Cerebellar nuclear complex (tissue), 1 donor: ENCODE measurements at places on chromosomes 2 and 18.

DNA sequence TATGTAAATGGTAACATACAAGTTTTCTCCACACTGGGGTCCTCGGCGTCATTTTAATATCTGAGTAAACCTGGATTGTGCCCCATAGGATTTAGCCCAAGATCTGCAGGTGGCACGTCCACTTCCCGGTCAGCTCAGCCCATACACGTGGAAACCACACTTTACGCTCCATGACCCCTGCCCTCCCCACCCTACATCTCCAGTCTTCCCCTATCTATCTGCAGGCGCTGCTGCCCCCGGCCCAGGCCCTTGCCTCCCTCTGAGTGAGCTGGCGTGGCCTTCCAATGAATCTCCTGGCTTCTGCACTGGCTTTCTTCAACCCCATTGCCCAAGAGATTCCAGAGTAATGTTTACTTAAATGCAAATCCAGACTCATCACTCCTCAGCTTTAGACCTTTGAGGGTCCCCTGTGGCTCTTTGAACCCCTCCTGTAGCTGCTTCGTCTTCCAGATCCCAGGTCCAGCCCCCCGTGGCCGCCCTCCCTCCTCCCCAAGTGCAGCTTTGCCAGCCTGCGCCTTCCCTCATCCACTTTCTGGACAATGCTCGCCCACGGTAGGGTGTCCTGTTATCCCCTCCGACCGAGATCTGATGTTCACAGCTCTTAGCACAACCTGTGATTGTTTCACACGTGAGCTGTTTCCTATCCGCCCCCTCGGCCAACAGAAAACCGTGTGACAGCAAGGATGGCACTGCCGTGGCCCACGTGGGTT is 421.4 kb upstream of the SALL3 start:
- DNase-seq, result no peak

GRCh38 chr2:55163941-55164390 is 68.1 kb downstream of the CLHC1 start:
- no peak for DNase-seq

GRCh38 chr2:70391988-70392387 is 90.1 kb upstream of the FAM136A start:
- DNase-seq, result no peak

DNA sequence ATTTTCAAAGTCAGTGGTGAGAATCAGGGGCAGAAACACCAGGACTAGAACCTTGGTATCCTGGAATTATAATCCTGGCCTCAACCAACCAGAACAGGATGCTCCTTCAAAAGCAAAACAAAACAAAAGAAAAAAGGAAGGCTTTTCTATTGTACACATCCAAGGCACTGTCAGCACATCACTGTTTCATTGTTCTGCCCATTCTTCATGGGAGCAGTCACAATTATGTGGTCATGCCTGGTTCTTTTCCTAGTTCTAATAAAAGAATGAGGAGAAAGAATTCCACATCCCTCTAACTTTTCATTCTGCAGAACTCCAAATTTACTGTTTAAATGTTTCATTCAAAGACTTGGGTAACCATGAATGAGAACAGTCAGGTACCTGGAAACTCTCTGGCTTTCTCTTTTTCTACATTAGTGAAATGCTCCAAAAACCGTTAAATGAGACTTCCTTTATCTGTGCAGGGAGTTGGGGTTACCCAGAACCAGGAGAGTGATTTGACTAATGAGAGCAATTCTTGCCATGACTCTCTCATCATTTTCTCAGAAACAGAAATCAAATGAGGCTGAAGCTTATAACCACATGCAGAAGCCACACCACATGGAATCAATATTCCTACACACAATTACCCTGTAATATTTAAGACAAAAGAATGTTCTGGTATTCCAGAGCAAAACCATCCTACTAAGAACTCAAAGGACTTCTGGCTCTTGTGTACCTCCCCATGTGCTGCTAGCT is 110.9 kb upstream of the CCDC150 start:
- no peak for DNase-seq

- DNase-seq, result no peak
Observed at GRCh38 chr2:39730685-39731302, 48.3 kb downstream of the THUMPD2 start.

DNA sequence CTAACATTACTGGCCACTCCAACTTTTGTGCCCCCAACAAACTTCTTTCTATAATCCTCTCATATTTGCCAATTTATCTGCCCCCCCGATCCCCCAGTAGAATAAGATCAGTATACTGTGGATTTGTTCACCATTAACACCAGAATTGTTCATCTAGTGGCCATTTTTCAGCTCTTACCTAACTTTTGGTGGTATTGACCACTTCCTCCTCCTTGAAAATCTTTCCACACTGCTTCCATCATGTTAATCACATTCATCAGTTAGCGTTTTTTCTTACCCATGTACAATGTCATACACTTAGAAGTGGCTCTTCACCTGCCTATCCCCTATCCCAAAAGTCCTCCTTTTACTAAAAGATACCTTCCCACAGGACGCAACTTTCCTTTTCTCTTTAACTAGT is 6.1 kb downstream of the IMPACT start:
- DNase-seq, result no peak

GRCh38 chr2:239318790-239319661 is 81.8 kb downstream of the HDAC4 start:
- DNase-seq, result no peak

- DNase-seq, result no peak
Observed at GRCh38 chr18:56302156-56302555, 336.2 kb downstream of the TXNL1 start.

- DNase-seq, result no peak
Observed at GRCh38 chr2:209977386-209978239, 24.8 kb upstream of the RPE start.

DNA sequence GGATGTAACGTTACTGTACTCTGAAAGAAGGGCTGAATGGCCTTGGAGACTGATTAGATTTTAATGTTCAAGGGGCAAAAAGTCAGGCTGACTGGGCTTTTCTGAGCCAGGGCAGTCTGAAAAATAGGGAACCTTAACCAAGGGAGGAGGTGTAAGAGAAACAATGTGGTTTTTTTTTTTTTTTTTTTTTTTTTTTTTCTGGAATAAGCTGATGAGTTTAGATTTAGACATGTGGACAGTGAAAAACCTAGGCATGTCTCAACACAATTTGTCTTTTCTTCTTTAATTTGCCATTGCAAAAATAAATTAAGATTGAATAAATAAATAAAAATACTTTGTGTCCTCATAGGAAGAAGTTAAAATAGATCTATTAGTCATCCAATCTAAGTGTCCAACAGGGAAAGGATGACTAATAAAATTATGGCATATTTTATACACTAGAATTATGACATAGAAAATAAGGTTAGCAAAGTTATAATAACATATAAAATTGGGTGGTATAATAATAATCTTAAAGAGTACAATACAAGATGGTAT is 237.6 kb upstream of the TRIB2 start:
- DNase-seq, result no peak

DNA sequence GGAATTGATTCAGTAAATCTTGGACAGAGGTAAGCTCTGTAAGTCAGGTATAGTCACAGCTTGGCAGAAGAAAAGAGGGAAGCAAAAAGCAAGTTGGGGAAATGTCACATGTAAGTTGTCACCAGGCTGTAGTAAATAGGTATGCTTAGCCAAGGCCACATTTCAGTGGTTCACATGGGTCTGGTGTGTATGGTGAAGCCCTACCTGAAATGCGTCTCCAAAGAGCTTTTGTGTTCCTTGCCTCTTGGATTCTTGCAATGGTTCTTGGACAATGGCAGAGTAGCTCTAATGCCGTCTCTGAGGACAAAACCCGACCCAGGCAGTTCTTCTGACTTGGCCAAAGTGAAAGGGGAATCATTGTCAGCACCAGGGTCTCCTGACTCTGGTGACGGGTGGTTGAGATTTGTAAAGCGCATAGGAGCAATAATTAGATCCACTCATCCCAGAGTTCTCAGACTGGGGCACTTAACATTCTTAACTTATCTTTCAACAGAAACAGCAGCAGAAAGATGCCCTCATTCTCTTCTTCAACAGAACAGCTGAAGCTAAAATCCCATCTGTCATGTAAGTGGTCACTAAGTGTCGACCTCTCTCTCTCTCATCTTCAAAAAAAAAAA is 34.4 kb upstream of the RPL37A start:
- DNase-seq, result no peak

DNA sequence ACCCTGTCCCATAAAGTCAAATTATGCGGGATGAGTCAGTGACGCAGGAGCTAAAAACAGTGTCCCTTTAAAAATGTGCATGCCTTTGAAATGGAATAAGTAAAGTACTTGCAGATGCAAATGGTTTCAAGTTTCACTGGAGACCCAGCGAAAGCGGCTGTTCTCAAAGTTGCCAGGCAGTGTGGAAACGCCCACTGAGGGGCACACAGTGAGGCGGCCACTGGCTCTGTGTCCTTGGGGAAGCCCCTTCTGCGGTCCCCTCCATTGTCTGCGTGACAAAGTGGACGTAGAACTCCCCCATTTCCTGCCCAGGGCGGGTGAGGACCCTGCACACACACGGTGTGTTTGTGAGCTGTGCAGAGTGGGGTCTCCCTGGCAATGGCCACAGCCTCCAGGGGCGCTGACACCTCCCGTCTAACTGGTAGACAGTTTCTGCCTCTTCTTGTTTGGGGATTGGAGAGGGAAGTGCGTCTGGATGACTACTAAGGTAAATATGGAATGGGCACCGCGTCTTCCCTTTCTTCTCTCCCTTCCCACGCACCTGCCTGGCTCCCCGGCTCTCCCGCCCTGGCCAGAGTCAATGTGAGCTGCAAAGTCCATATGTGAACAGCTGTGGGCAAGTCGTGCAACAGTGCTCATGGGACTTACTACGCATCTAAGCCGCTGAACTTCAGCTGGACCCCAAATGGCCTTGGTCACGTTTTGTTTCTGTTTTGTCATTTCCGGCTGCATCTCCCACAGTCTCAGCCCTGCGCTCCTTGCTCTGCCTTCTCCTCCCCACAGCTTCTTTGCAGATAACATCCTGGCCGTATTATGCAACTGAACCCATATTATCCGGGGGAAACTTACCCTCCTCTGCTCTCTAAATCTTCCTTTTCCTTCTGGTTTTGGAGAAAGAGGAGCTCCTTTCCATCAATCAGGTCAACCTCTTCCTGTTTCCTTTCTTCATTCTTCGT is 33.7 kb upstream of the ZNF516 start:
- no peak for DNase-seq

DNA sequence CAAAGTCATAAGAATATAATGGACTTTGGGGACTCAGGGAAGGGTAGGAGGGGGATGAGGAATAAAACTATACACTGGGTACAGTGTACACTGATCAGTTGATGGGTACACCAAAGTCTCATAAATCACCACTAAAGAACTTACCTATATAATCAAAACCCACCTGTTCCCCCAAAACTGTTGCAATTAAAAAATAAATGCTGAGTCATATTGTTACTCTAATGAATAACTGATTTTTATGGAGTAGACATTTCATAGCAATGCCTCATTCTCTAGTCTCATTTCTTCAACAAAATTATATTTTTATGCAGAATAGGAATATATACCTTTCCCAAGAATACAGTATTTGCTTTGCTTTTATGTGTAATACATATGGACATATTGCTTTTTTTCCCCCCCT is 181.2 kb downstream of the ST6GAL2 start:
- DNase-seq, result no peak

- DNase-seq, result no peak
Observed at GRCh38 chr2:157741819-157742484, 113.3 kb upstream of the ACVR1C start.

- DNase-seq, result no peak
Observed at GRCh38 chr18:52700816-52701215, 360.8 kb downstream of the DCC start.

- DNase-seq, result no peak
Observed at GRCh38 chr2:127569666-127570065, 34.2 kb downstream of the MYO7B start.

GRCh38 chr18:10842861-10843260 is 306.5 kb downstream of the PIEZO2 start:
- no peak for DNase-seq

GRCh38 chr2:135132314-135132713 is 80.2 kb downstream of the RAB3GAP1 start:
- DNase-seq, result no peak

DNA sequence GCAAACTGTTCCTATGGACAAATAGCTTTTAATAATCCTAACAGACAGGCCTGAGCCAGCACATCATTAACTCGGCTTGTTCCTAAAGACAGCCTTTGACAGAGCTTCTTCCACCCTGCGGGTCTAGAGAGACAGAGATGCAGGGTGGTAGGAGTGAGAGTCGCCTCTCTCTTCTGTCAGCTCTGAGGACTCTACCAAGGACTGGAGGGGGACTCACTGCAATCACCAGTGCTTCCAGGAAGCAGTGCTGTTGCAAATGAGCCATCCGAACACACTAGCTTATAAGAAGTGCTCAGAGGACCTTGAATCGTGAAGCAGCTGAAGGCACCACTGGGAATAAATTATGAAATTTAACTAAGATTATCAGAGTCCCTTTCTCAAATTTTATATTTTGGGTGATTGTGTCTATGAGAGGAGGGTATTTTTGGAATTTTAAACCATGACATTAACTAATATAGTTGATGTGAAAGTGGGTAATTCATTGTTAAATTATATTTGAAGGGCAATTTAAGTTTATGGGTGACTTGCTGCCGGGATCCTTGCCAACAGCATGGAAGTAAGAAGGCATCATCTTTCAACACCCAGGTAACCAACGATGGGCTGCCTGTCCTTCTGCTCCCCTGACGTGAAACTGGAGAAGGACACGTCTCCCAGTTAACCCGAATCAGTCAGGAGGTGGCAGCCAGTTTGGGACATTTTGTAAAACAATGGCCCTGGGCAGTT is 43.6 kb upstream of the PXDN start:
- DNase-seq, result no peak

DNA sequence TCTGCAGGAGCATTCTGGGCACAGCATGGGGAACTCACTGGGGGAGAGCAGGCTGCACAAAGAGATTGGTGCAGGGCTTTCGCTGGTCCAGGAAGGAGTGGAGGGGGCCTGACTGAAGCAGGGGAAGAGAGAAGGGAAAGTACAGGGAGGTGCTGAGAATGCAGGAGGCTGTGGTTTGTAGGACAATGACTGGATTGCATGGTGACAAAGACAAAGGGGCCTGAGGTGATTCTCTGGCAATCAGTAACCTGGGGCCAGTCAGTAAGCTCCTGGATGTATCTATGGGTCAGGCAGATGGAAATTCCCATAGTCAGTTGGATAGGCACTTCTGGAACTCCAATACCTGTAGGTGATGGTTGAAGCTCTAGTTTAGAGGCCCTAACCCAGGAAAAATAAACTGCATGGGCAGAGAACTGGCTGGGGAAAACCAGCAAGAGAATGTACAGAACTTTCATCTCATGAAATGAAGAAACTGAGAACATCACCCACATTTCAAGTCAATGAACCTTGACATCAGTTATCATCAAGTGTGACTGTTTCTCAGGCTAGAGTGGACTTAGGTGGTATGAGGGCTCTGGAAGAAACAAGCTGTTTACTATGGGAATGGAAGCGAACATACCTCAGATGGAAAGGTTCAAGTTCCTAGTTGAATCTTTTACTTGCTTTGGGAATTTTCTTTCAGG is 193.2 kb downstream of the TPGS2 start:
- no peak for DNase-seq

DNA sequence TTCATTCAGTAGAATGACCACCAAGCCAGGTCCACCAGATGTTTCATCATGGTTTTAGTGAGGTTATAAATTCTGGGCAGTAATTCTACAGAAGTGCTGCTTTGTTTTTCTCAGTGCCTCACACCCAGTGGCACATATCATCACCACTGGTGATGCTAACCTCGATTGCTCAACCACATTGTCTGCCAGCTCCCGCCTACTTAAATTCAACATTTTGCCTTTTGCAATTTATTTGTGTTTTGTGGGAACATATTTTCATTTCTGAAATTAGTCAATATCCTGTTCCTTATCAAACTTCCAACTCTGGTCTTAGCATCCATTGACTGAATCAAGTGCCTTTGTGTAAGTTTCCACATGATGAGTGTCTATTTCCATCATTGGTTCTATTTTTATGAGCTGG is 62.3 kb upstream of the TMEM178A start:
- DNase-seq, result no peak
